NCI-H2081 (cell line): ENCODE measurements at places on chromosomes 5 and 9.

GRCh38 chr5:180043377-180043776 is 28.2 kb downstream of the RNF130 start:
- DNase-seq, result no peak

GRCh38 chr5:104800440-104801048 is 1238.0 kb upstream of the NUDT12 start:
- DNase-seq, result no peak

DNA sequence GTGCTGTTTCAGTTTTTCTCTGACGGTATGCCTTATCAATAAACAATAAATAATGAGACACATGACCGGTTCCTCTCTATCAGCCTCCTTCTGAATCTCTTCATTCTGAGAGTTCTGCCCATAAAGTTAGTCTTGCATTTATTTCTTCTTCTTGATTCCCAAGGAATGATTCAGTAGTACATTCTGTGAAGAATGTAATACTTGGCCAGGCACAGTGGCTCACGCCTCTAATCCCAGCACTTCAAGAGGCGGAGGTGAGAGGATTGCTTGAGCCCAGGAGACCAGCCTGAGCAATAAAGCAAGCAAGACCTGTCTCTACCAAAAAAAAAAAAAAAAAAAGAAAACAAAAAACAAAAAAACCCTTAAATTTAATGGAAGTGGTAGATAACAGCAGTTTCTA is 53.9 kb downstream of the PAM start:
- DNase-seq, result no peak

DNA sequence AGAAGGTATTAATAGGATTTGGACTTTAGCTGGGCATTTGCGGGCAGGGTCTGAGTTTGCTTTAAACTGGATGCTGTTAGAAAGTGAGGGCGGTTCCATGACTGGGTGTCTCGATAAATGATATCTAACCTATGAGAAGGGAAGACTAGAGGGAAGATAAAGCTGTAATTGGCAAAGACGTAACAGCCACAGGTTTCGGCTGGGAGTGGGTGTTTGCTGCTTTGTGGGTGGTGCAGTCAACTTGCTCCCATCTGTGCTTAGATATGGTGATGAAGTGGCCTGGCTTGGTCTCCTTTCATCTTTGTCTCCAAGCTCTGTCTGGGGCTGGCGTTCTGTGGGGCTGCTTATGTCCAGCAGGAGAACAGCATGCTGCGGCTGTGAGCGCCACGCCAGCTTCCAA is 23.3 kb downstream of the OR2V1 start:
- DNase-seq, result no peak
